Astrocyte (in vitro differentiated cells and primary cell): ENCODE measurements at places on chromosomes 5 and 9. TPM values are rescaled to one million over a fixed set of nuclear protein-coding genes. Genes with fewer than 3 reads are reported as not detected.

GRCh38 chr5:126970517-126971017 lies 59.8 kb downstream of the MARCHF3 start:
- H3K27me3 ChIP-seq = no peaks in the 10 kb centered on the region
- no peak overlapping the region for H3K27ac ChIP-seq
- peak; percentile 83 for DNase-seq
- peaks cover 9% of the 10 kb centered on the region for H3K4me1 ChIP-seq
- no peaks in the 10 kb centered on the region for H3K36me3 ChIP-seq

- H3K27ac ChIP-seq = no peak overlapping the region
- DNase-seq = no peak
- no peak overlapping the region for H3K4me3 ChIP-seq
- H3K36me3 ChIP-seq = no peaks in the 10 kb centered on the region
Observed at GRCh38 chr9:3239240-3239639, 286.6 kb downstream of the RFX3 start.

DNA sequence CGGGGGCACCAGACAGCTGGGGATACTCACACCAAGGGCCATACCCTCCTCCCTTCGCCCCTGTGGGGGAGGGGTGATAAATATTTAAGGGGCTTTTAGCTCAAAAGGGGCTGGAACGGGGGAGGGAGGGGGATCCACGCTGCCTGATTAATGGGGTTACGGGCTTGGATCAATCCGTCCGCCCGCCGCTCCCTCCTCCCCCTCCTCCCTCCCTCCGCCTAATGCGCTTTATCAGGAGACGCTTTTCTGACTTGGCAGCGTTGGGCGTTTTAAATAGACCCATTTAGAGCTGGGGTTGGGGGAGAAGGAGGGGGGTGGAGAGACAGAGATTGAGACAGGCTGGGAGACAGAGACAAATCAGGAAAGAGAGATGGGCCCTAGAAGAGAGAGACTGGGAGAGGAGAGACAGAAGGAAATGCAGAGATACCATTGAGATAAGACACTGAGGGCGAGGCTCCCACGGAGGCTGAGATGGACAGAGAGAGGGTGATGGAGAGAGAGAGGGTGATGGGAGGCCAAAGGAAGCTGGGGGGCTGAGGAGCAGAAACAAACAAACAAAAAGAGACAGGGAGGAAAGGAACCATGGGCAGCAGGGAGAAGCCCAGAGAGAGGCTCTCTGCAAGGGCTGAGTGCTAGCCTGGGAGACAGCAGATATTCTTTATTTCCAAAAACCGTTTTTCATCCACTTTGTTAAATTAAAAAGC lies 10.3 kb downstream of the CNTFR start:
- no peaks in the 10 kb centered on the region for H3K36me3 ChIP-seq
- no peak overlapping the region for H3K27ac ChIP-seq
- peaks cover 64% of the 10 kb centered on the region for H3K27me3 ChIP-seq

DNA sequence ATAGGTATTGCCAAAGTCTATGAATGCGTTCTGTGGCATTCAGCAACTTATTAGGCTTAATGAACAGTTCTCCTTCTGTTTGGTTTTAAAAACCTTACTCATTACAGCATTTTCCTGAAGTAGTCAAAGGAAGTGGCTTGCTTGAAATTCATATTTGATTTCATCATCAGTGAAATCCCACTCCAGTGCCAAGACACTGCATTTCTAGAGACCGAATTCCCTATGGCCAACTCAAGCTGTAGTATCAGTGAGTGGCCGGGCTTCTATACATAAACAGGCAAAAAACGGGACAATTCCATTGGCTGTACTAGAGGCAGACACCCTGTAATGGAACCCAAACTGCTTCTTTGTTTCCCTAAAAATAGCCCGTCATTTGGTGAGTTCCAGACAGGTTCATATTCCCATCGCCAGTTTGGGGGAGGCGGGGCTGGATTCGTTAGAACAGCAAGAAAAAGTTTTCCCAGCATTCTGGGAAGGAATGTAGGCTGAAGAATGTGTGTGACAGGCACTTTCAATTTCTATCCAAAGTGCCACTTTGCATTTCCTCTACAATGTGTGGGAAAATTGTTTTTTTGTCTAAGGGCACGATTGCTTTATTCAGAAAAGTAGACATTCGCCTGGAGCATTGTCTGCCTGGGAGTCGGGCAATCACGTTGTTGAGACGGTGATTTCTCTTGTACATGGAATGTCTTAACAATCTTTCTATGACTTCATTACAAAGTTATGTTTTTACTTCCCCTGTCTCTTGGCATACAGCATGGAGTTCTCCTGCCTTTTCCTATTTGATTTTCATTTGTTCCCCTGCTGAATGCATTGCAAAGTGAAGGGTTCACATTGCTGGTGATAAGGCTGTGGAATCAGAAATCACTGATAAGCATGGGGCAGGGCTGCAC lies 141.8 kb upstream of the MAST4 start:
- peak overlapping the region; percentile 93 for H3K27ac ChIP-seq
- H3K4me3 ChIP-seq = peak overlapping the region; percentile 43
- H3K36me3 ChIP-seq = no peaks in the 10 kb centered on the region
- no peaks in the 10 kb centered on the region for H3K27me3 ChIP-seq
- DNase-seq = peak; percentile 82
- H3K4me1 ChIP-seq = peaks cover 22% of the 10 kb centered on the region

GRCh38 chr5:44665101-44665701 lies 143.5 kb upstream of the MRPS30 start:
- no peaks in the 10 kb centered on the region for H3K27me3 ChIP-seq
- DNase-seq = peak; percentile 1
- no peak overlapping the region for H3K27ac ChIP-seq
- H3K36me3 ChIP-seq = no peaks in the 10 kb centered on the region

GRCh38 chr5:101153526-101153925 lies 250.4 kb upstream of the ST8SIA4 start:
- no peaks in the 10 kb centered on the region for H3K27me3 ChIP-seq
- no peaks in the 10 kb centered on the region for H3K4me1 ChIP-seq
- no peak for DNase-seq
- no peak overlapping the region for H3K4me3 ChIP-seq

DNA sequence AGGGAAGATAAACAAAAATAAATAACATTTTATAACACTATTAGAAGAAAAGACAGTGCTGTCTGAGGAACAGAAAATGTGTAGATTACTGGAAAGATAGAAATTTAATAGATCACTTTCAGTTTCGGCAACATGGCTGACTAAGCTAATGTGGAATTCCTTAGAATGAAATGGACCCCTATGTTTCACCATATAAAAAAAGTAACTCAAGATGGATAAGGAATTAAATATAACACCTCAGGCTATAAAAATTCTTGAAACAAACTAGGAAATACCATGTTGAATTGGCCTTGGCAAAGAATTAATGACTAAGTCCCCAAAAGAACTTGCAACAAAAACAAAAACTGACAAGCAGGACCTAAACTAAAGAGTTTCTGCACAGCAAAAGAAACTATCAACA lies 558.3 kb downstream of the CHSY3 start:
- no peak for DNase-seq
- no peak overlapping the region for H3K27ac ChIP-seq

- no peak for DNase-seq
- H3K27me3 ChIP-seq = no peaks in the 10 kb centered on the region
- no peak overlapping the region for H3K4me3 ChIP-seq
- no peaks in the 10 kb centered on the region for H3K36me3 ChIP-seq
- H3K27ac ChIP-seq = no peak overlapping the region
Observed at GRCh38 chr5:96624596-96624995, 37.6 kb upstream of the CAST start.

- H3K4me3 ChIP-seq = no peak overlapping the region
- DNase-seq = no peak
- no peaks in the 10 kb centered on the region for H3K4me1 ChIP-seq
- no peaks in the 10 kb centered on the region for H3K27me3 ChIP-seq
Observed at GRCh38 chr5:131769336-131769735, 27.5 kb downstream of the FNIP1 start.

DNA sequence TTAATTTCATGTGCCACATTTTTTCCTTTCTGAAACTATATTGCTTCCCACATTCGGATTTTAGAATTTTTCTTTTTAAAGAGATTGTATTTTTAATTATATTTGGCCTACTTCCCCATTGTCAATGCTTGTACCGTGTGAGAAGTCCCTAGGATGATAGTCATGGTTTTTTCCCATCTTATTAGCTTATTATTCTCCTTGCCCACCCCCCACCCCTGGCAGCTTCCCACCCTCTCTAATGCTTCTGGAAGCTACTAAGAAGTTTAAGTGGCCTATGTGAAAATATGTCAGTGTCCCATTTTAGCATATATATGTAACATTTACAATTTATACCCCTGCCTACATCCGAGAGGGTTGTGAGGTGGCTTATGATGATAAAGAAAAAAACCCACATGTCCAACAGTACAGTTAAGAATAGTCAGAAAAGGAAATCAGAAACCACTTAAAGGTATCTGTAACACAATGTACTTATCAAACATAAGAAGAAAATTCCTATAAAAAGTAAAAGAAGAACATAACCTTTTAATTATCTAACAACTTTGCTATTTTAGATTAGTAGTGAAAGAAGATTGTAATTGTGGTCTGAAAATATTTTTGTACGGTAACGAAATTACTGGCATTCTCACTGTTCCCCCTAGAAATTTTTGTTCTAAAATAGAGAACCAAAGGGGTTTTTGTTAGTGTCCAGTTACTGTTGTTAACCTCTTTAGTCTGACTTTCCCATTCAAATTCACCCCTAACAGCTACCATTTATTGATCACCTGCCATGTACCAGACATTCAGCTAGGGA lies 62.1 kb downstream of the SLC44A1 start:
- DNase-seq = no peak
- H3K27me3 ChIP-seq = no peaks in the 10 kb centered on the region
- H3K27ac ChIP-seq = no peak overlapping the region
- H3K4me3 ChIP-seq = no peak overlapping the region
- H3K4me1 ChIP-seq = no peaks in the 10 kb centered on the region

GRCh38 chr5:40605295-40605958 lies 74.3 kb upstream of the PTGER4 start:
- no peaks in the 10 kb centered on the region for H3K27me3 ChIP-seq
- DNase-seq = peak; percentile 31
- H3K4me1 ChIP-seq = peaks cover 7% of the 10 kb centered on the region
- H3K27ac ChIP-seq = no peak overlapping the region

DNA sequence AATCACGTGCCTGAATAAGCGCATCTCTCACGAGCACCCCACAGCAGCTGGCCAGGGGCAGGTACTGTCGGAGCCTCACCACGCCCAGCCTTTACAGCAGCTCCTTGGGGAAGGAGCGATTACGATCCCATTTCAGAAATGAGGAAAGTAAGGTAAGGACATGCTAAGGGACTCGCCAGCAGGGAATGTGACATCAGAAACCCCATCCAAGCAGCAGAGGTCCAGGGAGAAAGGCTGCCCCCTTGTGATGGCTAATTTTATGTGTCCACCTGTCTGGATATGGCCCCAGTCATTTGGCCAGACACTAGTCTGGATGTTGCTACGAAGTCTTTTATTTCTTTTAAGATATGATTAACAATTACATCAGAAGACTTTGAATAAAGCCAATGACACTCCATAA lies 77.3 kb downstream of the UBE2QL1 start:
- H3K36me3 ChIP-seq = no peaks in the 10 kb centered on the region
- H3K27ac ChIP-seq = no peak overlapping the region
- H3K4me3 ChIP-seq = no peak overlapping the region
- no peak for DNase-seq

- H3K27ac ChIP-seq = no peak overlapping the region
- no peaks in the 10 kb centered on the region for H3K27me3 ChIP-seq
- DNase-seq = no peak
Observed at GRCh38 chr9:77176686-77177142, 620 bp upstream of the VPS13A start.

- no peak for DNase-seq
- H3K36me3 ChIP-seq = no peaks in the 10 kb centered on the region
- no peaks in the 10 kb centered on the region for H3K4me1 ChIP-seq
- H3K27me3 ChIP-seq = no peaks in the 10 kb centered on the region
- no peak overlapping the region for H3K27ac ChIP-seq
Observed at GRCh38 chr5:101783241-101784013, 512.7 kb downstream of the SLCO4C1 start.

GRCh38 chr5:1111241-1111726 lies 579 bp downstream of the SLC12A7 start:
- H3K27ac ChIP-seq = no peak overlapping the region
- DNase-seq = no peak
- H3K4me3 ChIP-seq = peak overlapping the region; percentile 44
- H3K27me3 ChIP-seq = peaks cover 19% of the 10 kb centered on the region
- H3K36me3 ChIP-seq = no peaks in the 10 kb centered on the region

GRCh38 chr9:227860-228259 lies 13.2 kb downstream of the DOCK8 start:
- H3K4me1 ChIP-seq = no peaks in the 10 kb centered on the region
- H3K36me3 ChIP-seq = no peaks in the 10 kb centered on the region
- DNase-seq = no peak
- no peak overlapping the region for H3K27ac ChIP-seq
- H3K4me3 ChIP-seq = no peak overlapping the region
- no peaks in the 10 kb centered on the region for H3K27me3 ChIP-seq

DNA sequence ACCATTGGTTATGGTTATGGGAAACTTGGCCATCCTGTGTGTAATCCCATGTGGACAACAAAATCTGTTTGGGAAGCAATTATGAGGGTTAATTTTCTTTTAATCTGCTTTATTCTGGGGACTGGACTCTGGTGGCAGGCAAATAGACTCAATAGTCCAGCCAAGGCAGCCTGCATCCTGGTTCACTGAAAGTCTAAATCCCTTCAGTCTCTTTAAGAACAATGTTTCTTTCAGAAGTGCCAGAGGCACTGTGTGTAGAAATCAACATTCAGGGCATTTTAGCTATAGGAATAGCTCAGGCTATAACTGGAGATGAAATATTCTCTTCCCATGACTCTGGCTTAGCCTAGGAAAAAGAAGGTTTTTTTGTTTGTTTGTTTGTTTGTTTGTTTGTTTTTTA lies 118.0 kb downstream of the SPATA31D1 start:
- no peaks in the 10 kb centered on the region for H3K27me3 ChIP-seq
- no peak for DNase-seq
- H3K27ac ChIP-seq = no peak overlapping the region
- H3K36me3 ChIP-seq = no peaks in the 10 kb centered on the region
- H3K4me3 ChIP-seq = no peak overlapping the region
- no peaks in the 10 kb centered on the region for H3K4me1 ChIP-seq

- H3K4me3 ChIP-seq = no peak overlapping the region
- H3K4me1 ChIP-seq = no peaks in the 10 kb centered on the region
- H3K27me3 ChIP-seq = no peaks in the 10 kb centered on the region
- no peak overlapping the region for H3K27ac ChIP-seq
Observed at GRCh38 chr5:140611020-140611521, 21.9 kb downstream of the CD14 start.

OR1J2 gene
- total RNA-seq = not detected in 2 replicates

AFAP1L1 gene
- total RNA-seq = 7.6 and 8.3 TPM in 2 replicates

INSL6 gene
- total RNA-seq = not detected in 2 replicates

CNTNAP3B gene
- 2.6 and 3.6 TPM in 2 replicates for total RNA-seq
